ENCODE measurements at places on chromosomes 1 and 21.

- no peak overlapping the region for H3K4me3 ChIP-seq
- H3K4me1 ChIP-seq = no peaks in the 10 kb centered on the region
- DNase-seq = no peak
- no peaks in the 10 kb centered on the region for H3K27me3 ChIP-seq
Measured at GRCh38 chr21:32463367-32463766, 50.9 kb downstream of the EVA1C start.

- H3K27me3 ChIP-seq = no peaks in the 10 kb centered on the region
- no peaks in the 10 kb centered on the region for H3K4me1 ChIP-seq
- H3K4me3 ChIP-seq = no peak overlapping the region
- H3K36me3 ChIP-seq = peaks cover 39% of the 10 kb centered on the region
- H3K27ac ChIP-seq = no peak overlapping the region
- no peak for DNase-seq
Measured at GRCh38 chr21:45988366-45989347, 7.1 kb downstream of the COL6A1 start.

DNA sequence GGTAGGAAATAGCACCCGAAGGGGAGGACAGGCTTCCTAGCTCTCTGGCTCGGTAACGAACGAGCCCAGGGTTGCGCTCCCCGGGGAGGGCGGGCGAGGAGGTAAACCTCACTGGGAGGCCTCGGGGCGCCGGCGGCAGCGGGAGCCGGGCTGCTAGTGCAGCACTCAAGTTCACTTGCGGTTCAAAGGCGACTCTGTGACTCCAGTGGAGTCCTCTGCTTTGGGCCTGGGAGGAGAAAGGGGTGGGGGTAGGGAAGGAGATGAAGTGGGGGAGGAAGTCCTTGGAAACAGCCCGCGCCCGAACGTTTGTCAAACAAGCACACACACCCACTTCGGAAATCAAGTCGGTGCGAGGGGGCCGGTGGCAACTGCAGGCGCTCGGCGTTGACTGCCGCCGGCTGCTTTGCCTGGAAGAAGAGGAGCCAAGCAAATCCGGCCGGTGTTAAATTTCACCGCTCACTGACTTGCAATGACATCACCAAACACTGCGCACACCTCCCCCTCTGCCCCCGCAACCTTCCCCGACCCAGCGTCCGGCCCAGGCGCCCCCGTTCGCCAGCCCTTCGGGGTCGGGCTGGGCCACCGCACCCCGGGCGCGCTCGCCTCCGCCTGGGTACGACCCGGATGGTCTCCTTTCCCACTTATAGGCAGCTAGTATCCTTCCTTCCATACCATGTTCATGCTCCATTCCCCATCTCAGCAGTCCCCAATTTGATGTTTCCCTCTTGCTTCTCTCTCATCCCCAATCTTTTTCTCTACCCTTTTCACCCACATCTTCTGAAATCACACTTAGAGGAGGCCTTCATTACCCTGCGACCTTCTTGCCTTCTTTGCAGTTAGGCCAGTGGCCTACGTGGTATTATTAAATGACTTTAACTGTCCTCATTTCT lies at the start of gene COL24A1:
TSS of gene COL24A1 (minus strand) at position 207 of the 890 bp plus-strand sequence. CDS start 376 bp downstream, outside the sequence.
- H3K4me1 ChIP-seq = peaks cover 16% of the 10 kb centered on the region
- peaks cover 25% of the 10 kb centered on the region for H3K27me3 ChIP-seq
- no peak within 1 kb of the TSS for H3K27ac ChIP-seq
- no peaks in the 10 kb centered on the region for H3K36me3 ChIP-seq
- peak within 1 kb of the TSS; percentile 46 for H3K4me3 ChIP-seq

DNA sequence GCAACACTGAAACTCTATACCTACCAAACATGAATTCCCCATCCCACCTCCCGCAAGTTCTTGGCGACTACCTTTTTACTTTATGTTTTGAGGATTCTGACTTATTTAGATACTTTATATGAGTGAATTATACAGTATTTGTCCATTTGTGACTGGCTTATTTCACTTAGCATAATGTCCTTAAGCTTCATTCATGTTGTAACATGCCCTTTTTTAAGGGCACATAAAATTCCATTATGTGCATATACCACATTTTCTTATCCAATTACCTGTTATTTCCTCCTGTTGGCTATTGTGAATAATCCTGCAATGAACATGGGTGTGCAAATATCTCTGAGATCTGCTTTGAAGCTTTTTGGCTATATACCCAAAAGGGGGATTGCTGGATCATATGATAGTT lies 22.0 kb upstream of the CHIT1 start:
- no peaks in the 10 kb centered on the region for H3K36me3 ChIP-seq
- H3K27ac ChIP-seq = no peak overlapping the region
- no peak overlapping the region for H3K4me3 ChIP-seq

GRCh38 chr1:26696119-26696653 lies 371 bp downstream of the ARID1A start:
- H3K4me3 ChIP-seq = peak overlapping the region; percentile 83
- H3K36me3 ChIP-seq = no peaks in the 10 kb centered on the region
- H3K4me1 ChIP-seq = peaks cover 58% of the 10 kb centered on the region
- no peaks in the 10 kb centered on the region for H3K27me3 ChIP-seq

- H3K27me3 ChIP-seq = no peaks in the 10 kb centered on the region
- H3K27ac ChIP-seq = no peak overlapping the region
- no peak overlapping the region for H3K4me3 ChIP-seq
- H3K36me3 ChIP-seq = no peaks in the 10 kb centered on the region
Measured at GRCh38 chr1:167248707-167249642, 28.3 kb downstream of the POU2F1 start.

- H3K27ac ChIP-seq = no peak overlapping the region
- DNase-seq = no peak
- peaks cover 15% of the 10 kb centered on the region for H3K4me1 ChIP-seq
- no peaks in the 10 kb centered on the region for H3K27me3 ChIP-seq
Measured at GRCh38 chr1:209780268-209780667, 4.1 kb downstream of the C1orf74 start.

DNA sequence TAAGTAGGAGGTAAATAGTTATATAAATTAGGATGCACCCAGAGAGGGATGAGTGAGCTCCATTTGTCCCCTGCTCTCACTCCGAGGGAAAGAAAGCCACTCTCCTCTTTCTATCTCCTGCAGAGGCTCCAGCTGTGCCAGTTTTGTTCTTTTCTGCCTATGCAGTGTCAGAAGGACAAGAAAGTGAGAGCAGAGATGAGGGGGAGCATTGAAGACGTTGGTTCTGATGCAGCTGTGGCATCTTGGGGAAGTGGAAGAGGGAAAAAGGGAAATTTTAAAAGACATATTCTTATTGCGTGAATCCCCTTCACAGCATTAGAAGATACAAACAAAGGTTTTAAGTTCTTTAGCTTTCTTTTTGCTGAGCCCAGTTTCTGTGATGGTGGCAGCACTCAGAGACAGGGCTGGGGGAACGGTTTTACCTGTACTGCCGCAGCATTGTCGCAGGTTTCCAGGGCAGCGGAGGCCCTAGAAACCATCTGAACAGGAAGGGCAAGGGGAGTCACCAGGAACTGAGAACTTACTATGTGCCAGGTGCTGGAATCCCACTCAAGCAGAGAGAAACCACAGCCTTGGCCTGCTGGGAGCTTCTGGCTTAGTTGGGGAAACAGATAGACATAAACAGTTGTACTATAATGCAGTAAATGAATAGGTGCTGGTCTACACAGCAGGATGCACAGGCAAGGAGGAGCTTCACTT lies 44.9 kb upstream of the USP24 start:
- H3K4me1 ChIP-seq = no peaks in the 10 kb centered on the region
- H3K36me3 ChIP-seq = no peaks in the 10 kb centered on the region
- DNase-seq = no peak
- H3K27ac ChIP-seq = no peak overlapping the region
- H3K4me3 ChIP-seq = no peak overlapping the region
- no peaks in the 10 kb centered on the region for H3K27me3 ChIP-seq

- no peak overlapping the region for H3K27ac ChIP-seq
- peaks cover 30% of the 10 kb centered on the region for H3K27me3 ChIP-seq
- H3K4me3 ChIP-seq = no peak overlapping the region
- H3K36me3 ChIP-seq = no peaks in the 10 kb centered on the region
- peak; percentile 38 for DNase-seq
Measured at GRCh38 chr1:5742801-5743200, 249.4 kb downstream of the NPHP4 start.

DNA sequence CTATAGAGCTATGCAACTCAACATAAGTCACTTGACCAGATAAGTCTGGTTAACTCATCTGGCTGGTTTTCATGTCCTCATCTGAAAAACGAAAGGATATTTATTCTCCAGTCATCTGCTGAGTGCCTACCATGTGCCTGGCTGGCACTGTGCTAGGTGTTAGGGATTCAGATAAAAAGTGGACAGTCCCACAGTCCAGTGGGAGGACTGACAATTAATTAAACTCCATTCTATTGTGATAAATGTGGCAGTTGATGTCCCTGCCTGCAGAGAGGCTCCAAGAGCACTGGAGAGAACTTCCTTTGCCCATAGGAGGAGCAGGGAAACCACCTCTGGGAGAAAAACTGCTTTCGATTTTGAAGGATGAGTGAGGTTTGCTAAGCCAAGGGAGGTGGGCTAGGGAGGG lies 5.4 kb downstream of the NUAK2 start:
- no peak overlapping the region for H3K4me3 ChIP-seq
- no peaks in the 10 kb centered on the region for H3K27me3 ChIP-seq
- peaks cover 5% of the 10 kb centered on the region for H3K36me3 ChIP-seq
- DNase-seq = no peak
- peak overlapping the region; percentile 87 for H3K27ac ChIP-seq

GRCh38 chr21:43574741-43575472 lies 84.4 kb downstream of the HSF2BP start:
- no peaks in the 10 kb centered on the region for H3K36me3 ChIP-seq
- peaks cover 12% of the 10 kb centered on the region for H3K4me1 ChIP-seq
- H3K27ac ChIP-seq = peak overlapping the region; percentile 65
- H3K4me3 ChIP-seq = no peak overlapping the region
- peak; percentile 70 for DNase-seq

DNA sequence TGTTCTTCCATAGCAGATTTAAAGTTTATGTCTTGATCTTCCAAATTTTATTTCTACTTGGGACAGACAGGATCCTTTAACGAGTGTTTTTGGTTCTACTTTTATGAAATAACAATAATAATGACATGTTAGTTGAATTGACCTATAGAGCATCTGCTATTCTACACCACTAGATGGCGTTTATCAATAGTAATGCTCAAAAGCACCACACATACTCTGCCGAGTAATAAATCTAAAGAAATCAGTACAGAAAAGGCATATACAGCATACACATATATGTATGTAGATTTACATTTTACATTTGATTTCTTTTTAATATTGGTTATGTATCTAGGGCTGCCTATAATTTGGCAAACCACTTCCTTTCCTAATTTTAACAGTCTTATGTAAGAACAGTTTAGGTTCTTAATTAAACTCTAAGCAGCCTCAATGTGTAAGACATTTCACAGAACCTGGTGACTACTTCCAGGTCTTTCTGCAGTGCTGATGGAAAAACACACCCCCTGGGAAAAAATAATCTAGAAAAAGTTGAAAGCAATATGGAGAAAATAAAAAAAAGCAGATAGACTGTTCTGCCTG lies 5.9 kb upstream of the SIPA1L2 start:
- H3K27me3 ChIP-seq = no peaks in the 10 kb centered on the region
- no peaks in the 10 kb centered on the region for H3K36me3 ChIP-seq
- no peak for DNase-seq
- H3K27ac ChIP-seq = no peak overlapping the region
- peaks cover 3% of the 10 kb centered on the region for H3K4me1 ChIP-seq

GRCh38 chr1:246365708-246366107 lies 141.4 kb downstream of the SMYD3 start:
- H3K27me3 ChIP-seq = no peaks in the 10 kb centered on the region
- H3K36me3 ChIP-seq = no peaks in the 10 kb centered on the region
- no peak for DNase-seq
- no peak overlapping the region for H3K4me3 ChIP-seq
- no peak overlapping the region for H3K27ac ChIP-seq

DNA sequence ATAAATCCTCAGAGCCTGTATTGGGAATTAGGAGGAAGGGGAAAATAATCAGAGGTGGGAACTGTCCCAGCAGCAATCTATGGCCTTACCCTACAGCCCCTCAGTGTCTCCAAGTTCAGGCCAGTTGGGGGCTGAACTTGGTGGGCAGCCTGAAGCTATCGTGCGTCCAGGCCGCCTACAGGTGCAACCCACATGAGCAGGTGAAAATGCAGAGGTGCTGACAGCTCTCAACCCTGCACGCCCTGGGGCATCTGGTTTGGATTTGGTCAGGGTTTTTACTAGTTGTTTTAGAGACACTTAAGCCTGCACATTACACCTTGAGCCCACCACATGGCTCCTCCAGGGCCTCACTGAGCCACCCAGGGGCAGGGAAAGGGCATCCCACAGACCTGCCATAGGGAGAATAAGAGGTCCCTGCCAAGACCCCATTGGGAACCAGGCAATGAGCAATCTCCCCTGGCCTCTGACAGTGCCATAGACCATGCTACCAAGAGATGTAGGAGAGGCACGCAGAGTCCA lies 209.5 kb downstream of the FOXD2 start:
- no peaks in the 10 kb centered on the region for H3K4me1 ChIP-seq
- no peaks in the 10 kb centered on the region for H3K27me3 ChIP-seq
- DNase-seq = no peak
- H3K36me3 ChIP-seq = no peaks in the 10 kb centered on the region

GRCh38 chr1:10389271-10389973 lies 9.4 kb upstream of the PGD start:
- peak overlapping the region; percentile 61 for H3K27ac ChIP-seq
- H3K4me1 ChIP-seq = peaks cover 21% of the 10 kb centered on the region
- DNase-seq = no peak
- no peaks in the 10 kb centered on the region for H3K27me3 ChIP-seq
- H3K4me3 ChIP-seq = no peak overlapping the region

GRCh38 chr1:87457408-87457807 lies 128.7 kb downstream of the LMO4 start:
- H3K4me1 ChIP-seq = no peaks in the 10 kb centered on the region
- H3K4me3 ChIP-seq = no peak overlapping the region
- DNase-seq = no peak
- H3K27me3 ChIP-seq = no peaks in the 10 kb centered on the region
- no peaks in the 10 kb centered on the region for H3K36me3 ChIP-seq

- H3K4me1 ChIP-seq = peaks cover 34% of the 10 kb centered on the region
- DNase-seq = no peak
- no peak overlapping the region for H3K27ac ChIP-seq
- H3K36me3 ChIP-seq = no peaks in the 10 kb centered on the region
- no peaks in the 10 kb centered on the region for H3K27me3 ChIP-seq
Measured at GRCh38 chr21:43717166-43717853, 1.6 kb upstream of the PDXK start.

GRCh38 chr1:231029841-231030240 lies 10.2 kb downstream of the FAM89A start:
- no peak overlapping the region for H3K4me3 ChIP-seq
- H3K27me3 ChIP-seq = no peaks in the 10 kb centered on the region
- H3K27ac ChIP-seq = no peak overlapping the region
- no peak for DNase-seq
- peaks cover 33% of the 10 kb centered on the region for H3K4me1 ChIP-seq
- H3K36me3 ChIP-seq = no peaks in the 10 kb centered on the region

GRCh38 chr1:88052167-88052566 lies 631.9 kb upstream of the PKN2 start:
- no peak overlapping the region for H3K4me3 ChIP-seq
- H3K36me3 ChIP-seq = no peaks in the 10 kb centered on the region
- H3K27me3 ChIP-seq = no peaks in the 10 kb centered on the region
- H3K4me1 ChIP-seq = no peaks in the 10 kb centered on the region
- no peak for DNase-seq

GRCh38 chr1:63662841-63663240 lies 69.6 kb downstream of the PGM1 start:
- H3K27ac ChIP-seq = no peak overlapping the region
- peaks cover 8% of the 10 kb centered on the region for H3K36me3 ChIP-seq
- H3K27me3 ChIP-seq = no peaks in the 10 kb centered on the region
- DNase-seq = no peak

GRCh38 chr21:43192501-43193081 lies 23.8 kb downstream of the CRYAA start:
- H3K27me3 ChIP-seq = no peaks in the 10 kb centered on the region
- no peaks in the 10 kb centered on the region for H3K36me3 ChIP-seq
- H3K4me3 ChIP-seq = no peak overlapping the region
- no peak overlapping the region for H3K27ac ChIP-seq
- DNase-seq = no peak
- peaks cover 22% of the 10 kb centered on the region for H3K4me1 ChIP-seq

All from lower lobe of right lung (tissue), 2 donors.